ENCODE measurements at places on chromosomes 16 and 17.

- DNase-seq: no peak
Observed at GRCh38 chr17:44277976-44278375, 10.0 kb upstream of the SLC4A1 start.

- DNase-seq: no peak
Observed at GRCh38 chr16:27232061-27232900, 29.0 kb downstream of the KDM8 start.

DNA sequence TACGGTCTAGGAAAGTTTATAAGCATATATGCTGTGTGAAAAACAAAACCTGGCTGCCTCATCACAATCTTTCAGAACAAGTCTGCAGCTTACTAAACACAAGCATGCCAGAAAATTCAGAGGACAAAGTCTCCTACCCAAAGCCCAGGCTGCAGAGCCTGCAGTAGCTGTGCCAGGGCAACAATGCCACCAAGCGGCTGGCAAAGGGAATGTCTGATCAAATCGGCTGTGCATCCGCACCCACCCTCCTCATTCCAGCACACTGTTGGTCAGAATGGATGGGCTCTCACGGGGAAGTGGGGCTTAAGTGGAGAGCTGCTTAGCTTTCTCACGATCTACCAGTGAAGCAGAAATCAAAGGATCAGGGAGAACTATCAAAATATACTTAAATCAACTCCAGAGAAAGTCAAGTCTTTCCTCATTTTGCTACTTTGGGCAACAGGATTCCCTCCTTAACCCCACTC is 73.5 kb downstream of the CYTH1 start:
- DNase-seq: peak; percentile 36

DNA sequence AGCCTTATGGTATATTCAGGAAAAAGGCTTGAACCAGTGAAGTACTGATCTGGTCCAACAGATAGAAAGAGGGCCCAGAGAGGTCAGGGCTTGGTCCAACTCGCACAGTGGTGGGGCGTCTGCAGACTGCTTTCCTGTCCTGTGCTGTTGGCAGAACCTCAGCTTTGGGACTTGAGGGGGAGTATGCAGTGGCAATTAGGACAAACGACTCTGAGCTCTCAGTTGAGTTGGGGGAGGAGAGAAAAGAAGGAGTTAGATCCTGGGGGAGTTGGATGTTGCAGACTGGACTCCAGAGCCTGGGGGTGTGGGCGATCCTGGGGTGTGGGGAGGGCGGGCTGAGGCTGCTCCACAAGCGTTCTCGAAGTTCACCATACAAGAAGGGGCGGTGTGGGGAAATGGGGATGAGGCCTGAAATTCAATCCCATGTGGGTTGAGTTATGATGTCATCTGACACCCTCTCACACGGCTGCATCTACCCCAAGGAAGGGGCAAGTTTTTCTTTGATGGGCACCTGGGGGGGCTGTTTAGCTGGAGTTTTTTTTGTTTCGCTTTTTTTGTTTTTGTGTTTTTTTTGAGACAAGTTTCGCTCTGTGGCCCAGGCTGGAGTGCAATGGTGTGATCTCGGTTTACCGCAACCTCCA is 14.6 kb downstream of the GRB7 start:
- no peak for DNase-seq

All from CD8-positive, alpha-beta memory T cell (primary cell).